ENCODE measurements at places on chromosomes 7 and 10.

GRCh38 chr7:106365252-106366005 lies 80.6 kb upstream of the NAMPT start:
- DNase-seq, result no peak

DNA sequence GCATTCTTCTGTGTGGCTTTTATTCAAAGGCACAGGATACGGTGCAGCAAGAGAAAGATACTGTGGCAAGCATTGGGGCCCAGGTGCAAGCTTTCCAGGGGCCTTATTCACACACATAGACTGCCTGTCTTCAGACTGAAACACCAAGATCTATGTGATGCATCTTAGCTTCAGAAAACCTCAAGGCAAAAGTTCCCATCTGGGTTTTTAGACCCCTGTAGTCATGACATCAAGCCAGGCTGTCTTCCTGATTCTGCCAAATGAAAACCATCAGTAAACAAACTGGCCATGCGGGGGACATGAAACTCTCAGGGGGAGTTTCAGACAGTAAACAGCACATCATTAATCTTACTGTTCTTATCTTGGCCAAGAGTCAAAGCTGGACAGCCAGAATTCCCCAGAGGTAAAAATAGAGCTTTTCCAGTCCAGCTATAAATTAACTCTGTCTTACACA lies 9.8 kb downstream of the AGBL3 start:
- no peak for DNase-seq

DNA sequence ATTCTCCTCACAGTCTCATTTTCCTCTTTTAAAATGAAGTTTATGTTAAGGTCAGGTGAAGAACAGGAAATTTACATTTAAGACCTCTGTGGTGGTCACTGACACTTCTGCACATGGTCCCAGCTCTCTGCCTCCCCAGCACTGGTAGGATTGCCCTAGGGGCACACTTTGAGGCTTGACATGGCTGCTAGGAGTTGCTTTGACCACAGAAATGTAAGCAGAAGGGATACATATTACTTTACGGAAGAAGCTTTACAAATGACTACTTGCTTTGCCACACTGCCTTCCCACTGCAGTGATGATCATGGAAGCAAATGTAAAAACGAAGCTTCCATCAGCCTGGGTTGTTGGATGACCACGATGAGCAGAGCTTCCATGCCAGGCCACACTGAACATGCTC lies 53.1 kb upstream of the RSU1 start:
- no peak for DNase-seq

- no peak for DNase-seq
These were observed 99.8 kb downstream of the AKR1D1 start for GRCh38 chr7:138176060-138176459.

GRCh38 chr10:132580617-132581016 lies 43.0 kb downstream of the INPP5A start:
- DNase-seq, result no peak

DNA sequence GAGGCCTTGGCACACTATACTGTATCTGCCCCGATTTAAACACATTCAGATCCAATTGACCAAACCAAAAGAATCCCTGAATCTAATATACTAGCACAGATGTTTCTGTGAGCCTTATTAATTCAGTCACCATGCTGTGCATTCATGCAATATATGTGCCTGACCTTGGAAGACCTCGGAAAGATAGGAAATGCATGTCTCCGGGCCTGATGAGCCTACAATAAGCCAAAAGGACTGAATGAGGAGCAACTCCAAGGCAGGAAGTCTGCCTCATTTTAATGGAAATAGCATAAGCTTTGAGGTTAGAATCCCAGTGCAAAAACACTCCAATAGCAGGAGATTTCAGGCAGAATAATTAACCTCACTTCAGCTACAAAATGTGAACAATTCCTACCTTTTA lies 316.7 kb downstream of the LRRTM3 start:
- no peak for DNase-seq

DNA sequence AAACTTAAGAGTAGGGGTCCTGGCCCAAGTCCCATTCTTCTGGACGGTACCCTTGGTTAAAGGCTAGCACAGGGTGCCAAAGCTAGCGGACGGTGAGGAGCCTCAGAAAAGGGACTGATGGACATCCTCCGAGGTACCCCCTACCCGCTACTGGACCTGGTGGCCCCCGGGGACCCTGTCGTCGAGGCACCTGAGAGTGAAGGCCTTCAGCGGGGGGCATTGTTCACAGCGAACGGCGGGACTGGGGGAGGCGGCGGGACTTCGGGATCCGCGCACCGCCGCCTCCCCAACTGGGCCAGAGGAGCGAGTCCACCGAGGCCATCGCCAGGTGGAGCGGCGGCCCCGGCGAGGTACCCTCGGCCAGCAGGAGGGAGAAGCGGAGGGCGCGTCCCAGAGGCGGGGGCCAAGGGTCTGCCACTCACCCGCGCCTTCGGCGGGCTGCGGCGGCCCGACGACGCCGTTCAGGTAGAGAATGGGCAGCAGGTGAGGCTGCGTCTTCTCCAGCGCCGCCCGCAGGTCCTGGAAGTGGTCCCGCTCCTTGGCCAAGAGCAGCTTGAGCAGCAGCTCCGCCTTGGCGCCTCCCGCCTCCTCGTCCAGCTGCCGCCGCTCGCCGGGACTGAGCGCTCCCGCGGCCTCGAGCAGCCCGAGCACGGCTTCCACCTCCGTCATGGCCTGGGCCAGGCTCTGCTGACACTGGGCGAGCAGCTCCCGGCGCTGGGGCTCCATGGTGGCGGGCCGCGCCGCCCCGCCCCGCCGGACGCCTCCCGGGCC lies 575 bp downstream of the DLG5 start:
- DNase-seq, result no peak

- no peak for DNase-seq
These were observed 7.2 kb downstream of the RBM17 start for GRCh38 chr10:6095810-6096570.

DNA sequence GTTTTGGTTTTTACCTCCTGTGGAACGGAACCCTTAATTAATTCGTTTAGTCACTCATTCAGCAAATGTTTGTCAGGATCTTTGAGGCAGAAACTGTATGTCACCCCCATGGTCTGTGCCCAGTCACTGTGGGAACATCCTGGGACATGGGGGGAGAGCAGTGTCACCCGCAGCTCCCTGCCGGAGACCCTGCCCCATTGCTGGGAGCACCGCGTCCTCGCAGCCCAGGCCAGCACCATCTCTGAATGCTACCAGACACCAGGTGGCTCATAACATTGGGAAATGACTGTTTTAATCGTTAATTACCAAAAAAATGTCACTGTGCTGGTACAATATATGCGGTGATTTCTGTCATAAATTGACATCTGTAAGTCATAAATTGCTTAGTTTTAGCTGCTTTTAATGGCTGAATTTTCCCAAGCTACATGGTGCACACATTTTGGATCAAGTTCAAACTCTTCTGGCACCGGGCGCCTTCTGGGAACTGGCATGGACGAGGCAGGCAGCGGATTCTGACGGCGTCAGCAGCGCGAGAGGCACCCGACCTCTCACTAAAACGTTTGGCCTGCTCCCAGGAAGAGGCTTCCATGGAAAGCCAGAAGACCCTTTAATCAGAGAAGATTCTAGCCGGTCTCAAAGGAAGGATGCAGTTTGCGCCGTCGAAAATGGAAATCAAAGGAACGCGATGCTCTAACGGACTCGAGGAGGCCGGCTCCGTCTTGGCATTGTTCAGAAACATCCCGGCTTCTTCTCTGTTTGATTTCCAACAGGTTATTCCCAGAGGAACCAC lies 184.2 kb downstream of the ADARB2 start:
- no peak for DNase-seq

GRCh38 chr10:61378865-61379264 lies 74.3 kb downstream of the TMEM26 start:
- no peak for DNase-seq

DNA sequence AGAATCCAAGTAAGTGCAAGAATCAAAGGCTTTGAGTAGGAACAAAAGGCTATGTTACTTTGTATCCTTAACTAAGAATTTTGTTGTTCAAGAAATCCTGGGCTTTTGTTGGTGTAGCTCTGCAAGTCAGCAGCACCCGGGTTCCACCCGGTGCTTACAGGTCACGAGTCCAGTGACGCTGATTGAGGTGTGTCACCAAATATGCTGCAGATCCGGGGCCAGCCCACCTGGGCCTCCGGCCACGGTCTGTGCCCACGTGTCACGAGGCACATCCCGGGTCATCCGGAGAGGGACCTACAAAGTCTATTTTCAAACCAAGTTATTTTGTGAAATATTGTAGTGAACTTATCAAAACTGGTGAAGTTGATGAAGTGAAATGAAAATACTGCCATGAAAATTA lies 103.1 kb downstream of the MGMT start:
- DNase-seq, result no peak

DNA sequence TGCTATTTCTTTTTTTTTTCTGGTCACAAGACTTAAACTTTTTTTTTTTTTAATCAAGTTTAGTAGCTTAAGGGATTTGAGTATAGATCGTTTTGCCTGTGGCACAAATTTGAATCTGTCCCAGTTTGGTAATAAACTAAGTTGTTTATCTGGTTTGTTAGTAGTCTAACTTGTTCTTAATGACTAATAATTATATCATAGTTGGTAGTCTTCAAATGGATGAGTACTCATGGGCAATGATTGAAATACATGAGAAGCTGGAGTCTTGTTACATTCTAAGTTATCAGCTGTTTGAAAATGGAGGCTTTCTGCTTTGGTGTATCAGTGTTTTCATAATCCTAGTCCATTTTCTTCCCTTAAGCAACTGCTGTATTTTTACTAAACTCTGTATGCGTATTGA lies 12.3 kb downstream of the BTAF1 start:
- DNase-seq, result no peak

DNA sequence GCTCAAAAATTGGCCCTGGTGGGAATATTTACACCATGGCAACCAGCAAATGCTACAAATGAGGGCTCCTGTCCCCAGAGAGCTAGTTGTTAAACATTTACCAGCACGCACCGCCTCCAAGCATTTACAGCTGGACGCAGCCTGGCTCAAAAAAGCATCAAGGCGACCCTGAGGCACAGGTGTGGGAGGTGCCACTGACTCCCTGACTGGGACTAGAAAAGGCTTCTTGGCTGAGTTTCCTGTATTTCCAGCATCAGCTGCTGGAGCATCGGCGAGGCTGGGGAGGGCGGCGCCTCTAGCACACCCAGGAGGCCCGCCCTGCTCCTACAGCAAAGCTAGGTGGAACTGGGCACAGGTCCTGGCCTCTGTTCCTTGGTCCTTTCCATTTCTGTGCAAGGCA lies 43.5 kb upstream of the ZRANB1 start:
- no peak for DNase-seq

DNA sequence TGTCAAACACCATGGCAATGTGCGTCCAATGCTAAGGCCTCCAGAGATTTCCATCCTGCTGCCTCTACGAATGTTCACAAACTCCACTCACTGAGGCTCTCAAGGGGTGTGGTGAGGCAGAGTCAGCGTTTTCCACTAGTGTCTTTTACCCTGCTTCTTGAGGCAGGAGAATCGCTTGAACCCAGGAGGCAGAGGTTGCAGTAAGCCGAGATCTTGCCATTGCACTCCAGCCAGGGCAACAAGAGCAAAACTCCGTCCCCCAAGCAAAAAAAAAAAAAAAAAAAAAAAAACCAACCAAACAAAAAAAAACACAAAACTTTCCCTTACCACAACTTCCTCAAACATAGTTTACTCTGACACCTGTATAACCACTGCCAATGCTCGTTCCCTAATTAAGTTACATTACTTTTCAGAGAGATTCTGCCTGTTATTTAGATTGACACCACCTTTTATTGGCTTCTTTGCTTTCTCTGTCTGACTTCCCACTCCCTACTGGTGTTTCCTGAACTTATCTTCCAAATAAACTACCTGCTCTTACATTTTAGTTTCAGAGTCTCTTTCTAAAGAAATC lies 102.1 kb upstream of the ZNF746 start:
- no peak for DNase-seq

DNA sequence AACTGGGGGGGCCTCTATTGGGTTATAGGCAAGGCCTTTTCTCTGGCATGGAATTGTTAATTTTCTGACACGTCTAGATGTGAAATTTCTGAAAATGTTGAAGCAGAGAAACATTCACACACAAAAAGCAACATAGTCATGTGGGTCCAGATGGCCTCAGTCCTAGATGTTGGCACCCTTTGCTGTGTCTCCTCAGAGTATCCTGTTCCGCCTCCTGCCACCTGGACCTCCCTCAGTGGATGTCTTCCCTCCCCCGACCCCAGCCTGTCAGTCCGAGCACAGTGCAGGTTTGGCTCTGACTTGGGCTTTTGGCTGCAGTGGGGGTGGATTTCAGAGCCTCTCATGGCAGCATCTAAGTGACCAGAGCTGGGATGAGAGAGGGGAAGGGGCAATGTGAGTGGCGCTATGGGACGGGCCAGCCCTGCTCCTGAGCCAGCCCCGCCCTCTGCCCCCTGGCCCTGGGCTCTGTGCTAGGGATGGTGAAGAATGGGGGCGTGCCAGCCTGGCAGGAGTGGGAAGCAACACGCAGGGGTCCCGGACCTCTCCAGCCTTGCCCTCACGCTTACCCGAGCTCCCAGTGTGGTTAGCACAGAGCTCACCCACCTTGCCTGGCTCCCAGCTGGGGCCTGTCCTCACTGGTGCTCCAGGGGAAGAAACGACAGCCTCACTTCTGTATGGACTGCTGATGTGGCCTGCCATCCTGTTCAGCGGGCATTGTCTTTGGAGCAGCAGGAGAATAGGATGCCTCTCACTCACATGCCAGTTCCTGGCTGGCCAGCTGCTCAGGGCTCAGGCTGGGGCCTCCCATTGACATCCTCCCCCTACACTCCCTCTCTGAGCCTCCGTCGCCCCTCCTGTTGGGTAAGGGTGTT lies 6.2 kb downstream of the ATP6V0E2 start:
- no peak for DNase-seq

DNA sequence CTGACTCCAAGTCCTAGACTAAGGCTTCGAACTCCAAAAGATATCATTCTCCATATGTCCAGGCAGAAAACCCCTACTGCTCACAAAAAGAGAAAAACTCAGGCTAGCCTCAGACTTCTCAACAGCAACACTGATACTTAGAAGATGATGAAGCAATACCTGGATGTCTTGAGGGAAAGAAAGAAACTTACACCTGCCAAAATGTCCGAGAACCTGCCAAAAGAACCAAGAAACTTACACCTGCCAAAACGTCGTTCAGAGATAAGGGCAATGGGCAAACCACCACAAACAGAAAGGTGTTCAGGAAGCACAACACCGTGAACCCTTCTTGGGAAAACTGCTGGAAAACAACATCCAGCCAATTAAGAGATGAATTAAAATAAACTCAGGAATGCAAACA lies 15.3 kb downstream of the ABLIM1 start:
- no peak for DNase-seq

DNA sequence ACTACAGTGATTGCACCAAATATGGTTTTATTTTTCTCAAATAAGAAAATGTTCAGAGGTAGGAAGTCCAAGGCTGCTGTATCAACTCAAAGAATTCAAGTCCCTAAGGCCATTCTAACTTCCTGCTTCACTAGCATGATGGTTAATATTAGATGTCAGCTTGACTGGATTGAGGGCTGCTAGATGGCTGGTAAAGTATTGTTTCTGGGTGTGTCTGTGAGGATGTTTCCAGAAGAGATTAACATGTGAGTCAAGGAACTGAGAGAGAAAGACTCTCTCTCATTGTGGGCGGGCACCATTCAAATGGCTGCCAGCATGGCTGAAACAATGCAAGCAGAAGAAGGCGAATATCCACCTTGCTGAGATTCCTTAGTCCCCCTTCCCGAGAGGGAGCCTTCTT lies 77.4 kb upstream of the NRBF2 start:
- DNase-seq, result no peak

Measured in stimulated activated CD4-positive, alpha-beta T cell treated with anti-CD3 and anti-CD28 coated beads, Interleukin-1b, Interleukin-23, amount 100 ng/mL, for 24 hours (primary cell).